GDM1 (cell line): ENCODE measurements at places on chromosomes 12 and 14.

GRCh38 chr12:32332446-32332845 is 66.9 kb upstream of the FGD4 start:
- no peak for DNase-seq

DNA sequence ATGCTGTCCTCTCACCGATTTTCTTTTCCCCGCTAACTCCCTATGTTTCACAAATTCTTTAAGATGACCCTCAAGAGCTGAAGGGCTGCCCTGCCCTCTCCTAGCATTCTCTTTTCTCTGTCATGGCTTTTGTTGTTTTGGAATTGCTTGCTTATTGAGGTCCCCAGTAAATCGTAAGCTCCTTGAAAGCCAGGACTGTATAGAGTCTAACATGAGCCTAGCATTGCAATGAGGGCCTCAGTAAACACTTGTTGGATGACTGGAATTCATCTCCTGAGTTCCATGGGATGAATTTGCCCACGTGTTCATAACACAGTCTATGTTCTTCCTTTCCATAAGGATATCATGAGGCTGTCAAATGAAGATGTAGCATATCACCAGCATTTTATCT is 92.2 kb downstream of the APAF1 start:
- no peak for DNase-seq

DNA sequence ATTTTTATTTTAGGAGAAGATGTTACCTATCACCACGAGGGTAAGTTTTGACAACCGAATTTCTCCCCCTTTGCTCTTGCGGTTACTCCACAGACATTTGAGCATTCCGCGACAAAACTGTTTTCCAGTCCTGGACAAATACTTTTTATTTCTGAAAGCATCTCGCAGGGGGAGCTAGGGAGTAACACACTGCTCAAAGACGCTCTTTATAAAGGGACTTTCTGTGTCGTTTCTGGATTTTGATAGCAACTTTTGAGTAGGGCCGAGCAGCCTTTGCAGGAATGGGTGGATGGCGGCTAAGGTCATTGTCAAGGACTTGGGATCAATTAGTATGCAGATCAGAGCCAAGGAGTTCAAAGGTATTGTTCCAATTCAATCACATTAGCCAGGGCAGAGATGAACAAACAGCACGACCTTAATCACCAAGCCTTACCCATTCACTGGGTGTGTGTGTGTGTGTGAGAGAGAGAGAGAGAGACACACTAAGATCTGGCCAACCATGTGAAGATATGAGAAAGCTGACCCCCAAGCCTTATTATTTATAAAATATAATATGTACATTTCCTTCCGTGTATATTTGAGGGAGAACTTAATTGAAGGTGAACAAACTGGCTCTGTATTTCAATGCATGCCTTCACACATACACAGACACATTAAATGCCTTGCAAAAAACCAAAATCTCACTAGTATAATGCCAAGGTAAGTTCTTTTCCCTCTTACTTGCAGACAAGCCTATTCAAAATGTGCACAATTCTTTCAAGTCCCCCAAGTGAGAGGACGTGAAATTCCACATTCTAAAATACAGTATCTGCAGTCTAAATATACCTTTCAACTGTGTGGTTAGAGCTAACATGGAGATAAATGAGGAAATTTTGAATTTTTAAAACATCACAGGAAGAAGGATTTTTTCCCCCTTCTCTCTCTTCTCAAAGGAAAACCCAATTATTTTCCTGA is 613.8 kb downstream of the VRK1 start:
- DNase-seq = no peak

DNA sequence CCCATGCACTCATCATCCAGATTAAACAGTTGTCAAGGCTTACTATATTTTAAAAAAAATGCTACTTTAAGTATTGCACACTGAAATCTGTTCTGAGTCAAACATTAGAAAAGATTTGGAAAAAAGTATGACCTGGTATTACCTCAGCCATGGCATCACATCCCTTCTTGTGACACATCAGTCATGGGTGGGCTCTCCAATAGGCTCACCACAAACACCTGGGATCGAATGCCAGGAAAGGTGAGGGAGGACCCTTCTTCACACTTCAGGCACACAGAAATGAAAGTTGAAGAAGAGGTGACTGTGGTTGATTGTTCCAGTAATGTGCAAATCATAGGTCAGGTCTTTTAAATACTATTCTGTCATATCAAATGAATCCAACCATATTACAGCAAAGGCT is 36.6 kb upstream of the GZMB start:
- no peak for DNase-seq

DNA sequence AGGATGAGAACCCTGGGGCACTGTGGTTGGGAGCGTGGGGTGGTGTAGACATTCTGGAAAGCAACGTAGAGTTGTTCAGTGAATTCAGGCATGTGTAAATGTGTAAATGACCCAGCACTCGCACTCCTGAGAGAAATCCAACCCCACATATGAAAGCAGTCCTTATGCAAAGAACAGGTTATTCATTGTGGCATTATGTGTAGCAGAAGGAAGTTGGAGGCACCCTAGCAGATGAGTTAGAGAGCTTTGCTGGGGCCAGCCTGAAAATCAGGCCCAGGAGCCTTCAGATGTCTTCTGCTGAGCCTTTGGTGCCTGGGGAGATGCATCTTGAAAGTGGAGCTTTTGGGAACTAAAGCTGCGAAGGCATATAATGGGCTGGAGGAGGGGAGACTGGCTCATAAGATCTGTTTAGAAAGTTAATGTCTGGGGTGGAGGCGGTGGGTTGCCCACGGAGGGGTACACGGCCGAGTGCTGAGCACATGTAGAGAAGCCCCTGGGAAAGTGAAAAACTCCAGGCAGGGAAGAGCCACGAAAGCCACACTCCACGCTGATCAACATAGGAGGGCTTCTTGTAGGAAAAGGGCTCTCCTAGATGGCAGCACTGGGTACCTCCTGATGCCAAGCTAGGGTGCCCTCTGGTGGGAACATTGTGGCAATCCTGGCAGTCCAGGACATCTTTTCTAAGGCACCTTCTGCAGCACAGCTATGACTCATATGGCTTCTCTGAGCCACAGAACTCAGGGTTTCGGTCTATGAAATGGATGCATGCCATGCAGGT is 6.0 kb upstream of the KRT83 start:
- DNase-seq = peak; percentile 73

GRCh38 chr12:45872446-45872845 is 117.9 kb downstream of the SCAF11 start:
- no peak for DNase-seq

DNA sequence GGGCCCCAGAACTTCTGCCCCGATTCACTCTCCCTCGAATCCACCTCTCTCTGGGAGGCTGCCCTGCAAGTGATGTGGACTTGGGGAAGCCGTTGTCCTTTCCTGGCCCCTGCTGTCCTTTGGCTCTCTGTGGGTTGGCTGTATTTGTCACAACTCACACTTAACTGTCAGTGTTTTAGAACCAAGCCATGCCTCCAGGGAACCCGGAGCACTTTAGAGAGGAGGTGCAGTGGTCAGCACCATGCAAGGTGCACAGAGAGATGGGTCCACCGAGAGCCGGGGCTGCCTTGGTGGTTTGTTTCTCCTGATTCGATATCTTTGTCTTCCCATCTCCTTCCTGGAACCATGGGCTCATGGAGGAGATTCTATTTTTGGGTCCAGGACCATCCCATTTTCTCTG is 129.5 kb upstream of the RTL1 start:
- no peak for DNase-seq

DNA sequence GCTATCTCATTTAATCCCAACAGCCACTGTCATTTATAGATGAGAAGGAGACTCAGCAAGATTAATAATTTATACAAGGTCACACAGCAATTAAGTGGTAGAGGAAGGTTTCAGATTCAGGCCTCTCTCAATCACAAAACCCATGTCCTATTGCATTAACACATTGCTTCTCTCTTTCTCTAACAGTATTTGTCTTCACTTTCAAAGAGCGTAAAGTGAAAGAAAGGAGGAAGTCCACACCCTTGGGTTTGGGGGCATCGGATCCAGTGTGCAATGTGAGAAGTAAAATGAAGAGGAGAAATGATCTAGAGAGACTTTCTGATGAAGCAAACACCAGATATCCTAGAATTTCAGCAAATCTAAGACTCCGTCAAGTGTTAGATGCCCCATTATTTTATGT is 7.0 kb upstream of the VRK1 start:
- no peak for DNase-seq
